Breast epithelium (tissue), 4 donors: ENCODE measurements at places on chromosomes 1 and 21. TPM values are rescaled to one million over a fixed set of nuclear protein-coding genes. Genes with fewer than 3 reads are reported as not detected.

AGMAT gene
- total RNA-seq, result 0.29 TPM

TLCD4 gene
- total RNA-seq, result 22.4 TPM

LRRC41 gene
- total RNA-seq, result 60.0 TPM

CRYAA gene
- not detected for total RNA-seq

CR1L gene
- not detected for total RNA-seq

ASCL5 gene
- total RNA-seq, result not detected

WDR64 gene
- total RNA-seq, result not detected

CDKN2C gene
- total RNA-seq, result 27.1 TPM

RGSL1 gene
- total RNA-seq, result not detected

PACC1 gene
- 6.2 TPM for total RNA-seq

GPATCH3 gene
- 11.8 TPM for total RNA-seq

HRNR gene
- total RNA-seq, result not detected
